Activated CD4-positive, alpha-beta memory T cell treated with anti-CD3 and anti-CD28 coated beads, Interleukin-2, amount 10 ng/mL, durations not matched to agents 7 days and 5 days (primary cell): ENCODE measurements at places on chromosomes 11 and 22.

DNA sequence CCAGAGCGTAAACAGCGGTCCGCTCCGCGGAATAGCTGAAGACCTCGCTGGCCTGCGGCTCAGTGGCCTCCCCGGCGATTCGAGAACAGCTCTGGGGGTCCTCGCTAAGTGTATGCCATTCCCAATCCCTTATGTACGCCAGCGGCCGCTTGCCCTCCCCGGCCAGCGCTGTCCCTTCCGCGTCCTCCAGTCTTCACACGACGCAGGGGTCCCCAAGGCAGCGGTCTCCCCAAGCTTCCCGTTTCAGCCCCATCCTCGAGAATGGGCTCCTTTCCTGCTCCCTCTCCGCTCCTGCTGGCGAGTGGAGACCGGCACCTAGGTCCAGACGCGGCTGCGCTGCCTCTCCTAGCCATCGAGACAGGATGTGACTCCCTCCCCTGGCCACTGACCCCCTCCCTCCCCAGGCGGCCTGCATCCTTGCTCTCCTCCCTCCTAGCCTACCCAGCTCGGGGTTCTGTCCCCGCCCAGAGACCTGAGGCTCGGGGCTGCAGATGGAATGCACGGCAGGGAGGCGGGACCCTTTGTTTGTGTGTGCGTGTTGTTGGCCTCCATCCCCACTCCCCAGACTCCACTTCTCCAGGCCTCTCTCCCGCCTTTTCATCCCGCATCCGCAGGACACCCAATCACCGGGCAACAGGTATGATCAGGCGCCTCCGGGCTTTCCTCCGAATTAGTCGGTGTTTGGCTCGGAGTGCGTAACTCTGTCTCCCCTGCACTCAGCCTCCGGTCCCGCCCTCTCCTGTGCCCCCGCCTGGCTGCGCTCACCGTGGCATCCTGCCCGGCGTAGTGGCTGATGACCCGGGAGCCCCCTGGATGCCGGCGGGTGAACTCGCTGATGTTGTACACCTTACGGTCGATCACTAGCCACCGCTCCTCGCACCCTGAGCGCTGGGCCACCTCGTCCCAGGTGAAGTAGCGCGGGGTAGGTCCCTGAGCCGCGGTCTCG, 740 bp downstream of the FADS1 start:
- H3K36me3 ChIP-seq = peaks cover 38% of the 10 kb centered on the region
- peaks cover 11% of the 10 kb centered on the region for H3K4me1 ChIP-seq
- peak overlapping the region; percentile 97 for H3K4me3 ChIP-seq
- peak overlapping the region; percentile 83 for H3K27ac ChIP-seq
- peak; percentile 73 for DNase-seq

- H3K4me3 ChIP-seq = no peak overlapping the region
- DNase-seq = no peak
- no peak overlapping the region for H3K27ac ChIP-seq
- peaks cover 8% of the 10 kb centered on the region for H3K4me1 ChIP-seq
- H3K36me3 ChIP-seq = no peaks in the 10 kb centered on the region
Measured at GRCh38 chr11:79030448-79030847, 410.4 kb downstream of the TENM4 start.

DNA sequence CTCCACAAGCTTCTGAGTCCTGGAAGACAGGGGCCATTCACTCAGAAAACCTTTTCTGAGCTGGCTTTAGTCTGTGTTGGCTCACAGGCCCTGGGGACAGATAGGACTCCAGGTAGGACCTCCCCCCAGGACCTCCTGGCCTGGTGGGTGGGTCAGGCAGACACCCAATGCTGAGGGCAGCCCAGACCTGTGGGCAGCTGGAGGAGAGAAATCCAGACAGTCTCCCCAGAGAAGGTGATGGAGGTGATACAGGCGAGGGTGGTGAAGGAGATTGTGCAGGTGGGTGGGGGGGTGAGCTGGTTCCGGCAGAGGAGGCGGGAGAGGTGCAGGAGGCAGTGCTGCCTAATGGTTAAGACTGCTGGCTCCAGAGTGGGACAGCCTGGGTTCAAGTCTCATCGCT, 15.6 kb downstream of the LRRC32 start:
- no peak overlapping the region for H3K27ac ChIP-seq
- H3K27me3 ChIP-seq = peaks cover 10% of the 10 kb centered on the region
- H3K4me1 ChIP-seq = no peaks in the 10 kb centered on the region
- H3K36me3 ChIP-seq = no peaks in the 10 kb centered on the region
- peak; percentile 9 for DNase-seq

DNA sequence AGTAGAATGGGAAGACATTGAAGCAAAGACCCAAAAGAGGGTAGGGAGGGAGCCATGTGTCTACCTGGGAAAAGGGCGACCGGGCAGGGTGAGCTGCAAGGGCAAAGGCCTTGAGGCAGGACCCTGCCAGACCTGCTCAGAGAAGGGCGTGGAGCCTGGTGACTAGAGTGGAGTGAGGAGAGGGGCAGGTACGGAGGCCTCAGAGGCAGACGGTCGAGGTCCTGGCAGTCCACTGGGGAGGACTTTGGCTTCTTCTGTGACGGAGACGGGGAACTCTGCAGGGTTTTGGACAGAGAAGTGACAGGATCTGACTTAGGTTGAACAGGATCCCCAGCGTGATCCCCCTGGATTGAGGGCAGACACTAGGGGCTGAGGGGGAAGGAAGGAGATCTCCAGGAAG, 12.9 kb downstream of the RIBC2 start:
- no peaks in the 10 kb centered on the region for H3K4me1 ChIP-seq
- H3K4me3 ChIP-seq = no peak overlapping the region
- peaks cover 12% of the 10 kb centered on the region for H3K36me3 ChIP-seq
- H3K27me3 ChIP-seq = no peaks in the 10 kb centered on the region
